ENCODE measurements at places on chromosomes 6 and 20.

- DNase-seq, result peak; percentile 23
These were observed 11.4 kb downstream of the HLA-E start for GRCh38 chr6:30500421-30501355.

DNA sequence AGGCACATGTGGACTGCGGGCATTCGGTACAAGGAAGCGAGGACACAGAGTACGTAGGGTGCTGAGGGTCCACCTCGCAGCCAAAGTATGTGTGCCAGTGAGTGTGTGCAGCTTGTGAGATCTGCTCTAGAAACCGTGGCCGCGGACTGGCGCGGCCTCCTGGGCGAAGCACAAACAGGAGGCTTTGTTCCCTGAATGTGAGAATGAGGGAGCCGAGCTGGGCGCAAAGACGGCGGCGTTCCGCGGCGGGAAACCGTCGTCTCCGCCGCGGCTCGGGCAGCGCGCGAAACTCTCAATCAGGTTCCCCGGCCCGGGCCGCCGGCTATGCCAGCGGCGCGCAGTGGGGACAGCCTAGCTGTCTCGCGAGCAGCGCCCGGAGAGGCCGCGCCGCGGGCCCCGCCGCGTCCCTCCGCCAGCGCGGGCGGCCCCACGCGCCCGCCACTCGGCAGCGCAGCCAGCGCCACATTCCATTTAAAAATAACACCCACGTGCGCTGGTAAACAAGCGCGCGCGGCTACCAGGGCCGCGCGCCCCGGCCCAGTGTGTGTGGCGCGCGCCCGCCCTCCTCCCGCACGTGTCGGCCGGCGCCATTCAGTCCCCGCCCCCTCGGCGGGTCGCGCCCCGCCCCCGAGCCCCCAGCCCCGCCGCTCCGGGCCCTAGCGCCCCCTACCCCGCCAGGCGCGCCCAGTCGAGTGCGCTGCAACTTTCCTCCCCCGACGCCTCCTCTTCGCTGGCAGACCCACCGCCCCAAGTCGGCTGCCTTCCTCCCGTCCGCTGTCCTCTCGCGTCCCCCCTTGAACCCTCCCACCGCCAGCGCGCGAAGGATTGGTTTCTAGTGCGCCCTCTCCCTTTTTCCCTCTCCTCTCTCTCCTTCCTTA, 3.0 kb upstream of the FOXO3 start:
- DNase-seq, result peak; percentile 69

GRCh38 chr6:136918706-136919105, 3.4 kb upstream of the SLC35D3 start:
- no peak for DNase-seq

GRCh38 chr6:135234492-135234780, 53.3 kb downstream of the MYB start:
- no peak for DNase-seq

- DNase-seq, result peak; percentile 20
These were observed 79.0 kb downstream of the NRSN1 start for GRCh38 chr6:24205020-24205492.

DNA sequence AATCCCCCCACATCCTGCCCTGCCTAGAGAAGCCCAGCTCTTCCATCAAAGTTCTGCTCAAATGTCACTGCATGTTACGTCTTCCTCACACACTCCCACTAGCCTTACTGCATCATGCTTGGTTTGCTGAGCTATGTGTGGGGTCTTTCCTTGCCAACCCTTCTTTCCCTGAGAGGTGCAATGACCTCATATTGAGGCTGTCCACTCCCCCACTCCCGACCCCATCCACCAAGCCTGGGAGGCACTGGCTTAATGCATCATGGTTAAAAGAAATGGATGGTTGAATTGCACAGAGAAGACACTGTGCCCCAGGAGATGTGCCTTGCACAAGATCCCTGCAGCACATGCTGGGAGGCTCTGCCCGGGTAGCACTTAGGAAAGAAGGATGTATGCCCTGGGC, 7.7 kb upstream of the IRF4 start:
- DNase-seq, result no peak

DNA sequence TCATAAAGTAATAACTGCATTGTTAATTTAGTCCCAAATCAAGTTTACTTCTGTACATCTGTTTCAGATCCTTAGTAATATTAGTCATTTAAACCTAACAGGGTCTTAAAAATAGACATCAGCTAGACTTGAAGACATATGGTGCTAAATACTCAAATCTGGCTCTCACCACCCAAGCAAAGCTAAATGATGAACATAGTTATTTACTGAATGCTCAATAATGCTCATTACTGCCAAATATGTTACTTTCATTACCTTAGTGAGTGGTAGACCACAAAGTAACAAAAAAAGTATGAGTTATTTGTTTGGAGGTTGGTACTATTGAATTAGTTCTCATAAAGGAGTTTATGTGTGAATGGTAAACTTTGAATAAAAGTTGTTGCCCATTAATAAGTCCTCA, 502.1 kb downstream of the PKHD1 start:
- no peak for DNase-seq

DNA sequence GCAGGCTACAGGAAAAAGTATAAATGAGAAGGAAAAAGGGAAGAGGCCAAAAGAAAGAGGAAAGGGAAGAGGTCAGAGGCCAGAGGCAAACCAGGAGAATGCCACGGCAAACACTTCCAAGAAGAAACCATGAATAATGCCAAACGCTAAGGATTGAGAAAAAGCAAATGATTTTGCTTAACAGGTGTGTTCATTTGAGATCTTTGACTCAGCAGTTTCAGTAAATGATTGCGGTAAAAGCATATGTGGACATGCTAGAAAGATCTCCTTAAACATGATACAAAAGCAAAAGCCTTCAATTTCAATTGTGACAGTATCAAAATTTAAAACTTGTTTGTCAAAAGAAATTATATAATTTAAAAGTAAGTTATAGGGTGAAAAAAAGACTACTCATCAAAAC, 70.6 kb downstream of the UBE3D start:
- DNase-seq, result no peak

GRCh38 chr20:37398750-37399621, 53.0 kb downstream of the SRC start:
- DNase-seq, result no peak

DNA sequence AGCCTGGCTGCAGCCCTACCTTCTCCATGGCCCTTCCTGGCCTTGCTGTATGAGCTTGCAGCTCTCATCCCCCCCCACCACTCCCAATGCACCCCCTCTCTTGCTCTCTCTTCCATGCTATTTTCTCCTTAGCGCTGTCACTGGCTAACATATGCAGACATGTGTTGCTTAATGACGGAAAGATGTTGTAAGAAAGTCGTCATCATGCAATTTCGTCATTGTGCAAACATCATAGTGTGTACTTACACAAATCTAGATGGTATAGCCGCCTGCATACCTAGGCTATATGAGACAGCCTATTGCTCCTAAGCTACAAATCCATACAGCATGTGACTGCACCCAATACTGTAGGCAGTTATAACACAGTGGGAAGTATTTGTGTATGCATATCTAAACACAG, 27.0 kb downstream of the ANGPT4 start:
- DNase-seq, result no peak

GRCh38 chr6:43951063-43951755, 176.0 kb downstream of the MRPL14 start:
- DNase-seq, result peak; percentile 52

DNA sequence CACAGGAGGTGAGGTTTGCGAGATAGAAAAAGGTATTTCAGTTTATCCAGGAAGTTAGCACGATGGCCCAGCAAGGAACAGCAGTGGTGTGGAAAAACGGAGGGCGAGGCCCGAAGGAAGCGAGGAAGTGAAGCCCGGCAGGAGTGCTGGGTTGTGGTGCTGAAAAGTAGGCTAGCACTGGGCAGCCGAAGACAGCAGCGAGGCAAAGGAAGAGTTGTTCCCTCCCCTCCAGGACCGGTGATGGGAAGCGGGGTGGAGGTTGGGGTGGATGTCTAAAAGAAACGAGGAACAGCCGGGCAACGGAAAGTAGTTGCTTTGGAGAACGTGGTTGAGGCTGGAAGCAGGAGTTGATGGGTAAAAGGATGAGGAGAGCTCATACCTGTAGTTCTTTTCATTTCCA, 1.4 kb downstream of the METTL24 start:
- DNase-seq, result no peak

DNA sequence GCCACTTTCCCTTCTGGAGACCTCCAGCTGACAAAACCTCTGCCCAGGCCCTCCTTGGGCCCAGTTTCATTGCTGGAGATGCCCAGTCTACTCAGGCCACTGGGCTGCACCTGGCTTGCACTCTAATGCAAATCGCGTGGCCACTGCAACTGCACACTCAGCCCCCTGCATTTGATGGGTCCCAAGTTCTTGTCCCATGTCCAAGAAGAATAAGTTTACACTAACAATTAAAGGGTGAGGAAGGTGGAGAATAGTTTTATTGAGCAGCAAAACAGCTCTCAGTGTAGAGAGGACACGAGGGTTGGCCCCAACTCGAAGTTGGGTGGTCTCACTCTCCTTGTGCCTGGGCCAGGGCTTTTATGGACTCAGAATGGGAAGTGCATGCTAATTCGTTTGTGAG, 31.9 kb upstream of the THEMIS start:
- DNase-seq, result no peak

- peak; percentile 40 for DNase-seq
These were observed 507.3 kb upstream of the CITED2 start for GRCh38 chr6:139881728-139882211.

DNA sequence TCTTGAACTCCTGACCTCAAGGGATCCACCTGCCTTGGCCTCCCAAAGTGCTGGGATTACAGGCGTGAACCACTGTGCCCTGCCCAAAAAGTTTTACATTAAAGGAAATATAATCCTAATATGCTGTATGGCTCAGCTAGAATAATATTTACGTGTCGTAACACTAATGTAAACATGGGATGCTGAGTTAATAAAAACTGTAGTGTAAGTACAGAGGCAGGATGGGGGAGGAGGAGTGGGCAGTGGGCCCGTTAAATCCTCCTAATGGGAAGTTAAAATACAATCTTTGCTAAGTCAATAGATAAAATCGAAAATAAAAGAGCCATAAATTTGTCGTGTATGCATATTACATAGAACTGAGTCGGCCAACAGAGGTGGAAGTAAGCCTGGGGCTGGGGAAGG, 12.1 kb upstream of the IP6K3 start:
- no peak for DNase-seq

DNA sequence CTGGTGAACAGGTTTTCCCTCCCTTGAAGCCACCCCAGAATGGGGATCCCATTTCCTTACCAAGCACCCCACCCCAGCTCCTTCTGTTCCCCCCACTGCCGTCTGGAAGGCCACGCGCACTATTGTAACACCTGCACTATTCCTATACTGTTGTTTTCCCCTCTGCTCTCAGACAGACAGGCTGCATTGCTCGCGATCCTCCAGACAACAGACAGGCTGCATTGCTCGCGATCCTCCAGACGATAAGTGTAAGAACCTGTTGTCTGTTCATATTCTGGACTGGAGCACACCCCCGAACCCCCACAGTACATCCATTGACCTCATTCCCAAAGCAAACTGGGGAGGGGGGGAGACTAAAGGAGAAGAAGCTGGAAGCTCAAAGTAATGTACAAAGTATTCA, 72.7 kb downstream of the LY86 start:
- DNase-seq, result no peak

- DNase-seq, result no peak
These were observed 15.1 kb downstream of the ACSS1 start for GRCh38 chr20:25042531-25043498.

DNA sequence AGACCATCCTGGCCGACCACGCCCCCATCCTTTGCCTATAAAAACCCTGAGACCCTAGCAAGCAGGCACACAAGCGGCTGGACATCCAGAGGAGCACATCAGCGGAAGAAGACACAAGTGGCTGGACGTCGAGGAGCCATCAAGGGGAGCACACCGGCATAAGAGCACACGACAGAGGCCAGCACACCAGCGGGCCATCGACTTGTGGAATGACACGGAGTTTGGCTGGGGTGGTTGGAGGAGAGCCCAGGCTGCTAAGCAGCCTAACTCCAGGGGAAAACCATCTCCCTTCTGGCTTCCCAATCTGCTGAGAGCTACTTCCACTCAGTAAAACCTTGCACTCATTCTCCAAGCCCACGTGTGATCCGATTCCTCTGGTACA, 44.8 kb upstream of the BCLAF1 start:
- no peak for DNase-seq

- DNase-seq, result no peak
These were observed 16.5 kb upstream of the SPAG4 start for GRCh38 chr20:35598899-35599775.

GRCh38 chr6:104462811-104463599, 396.7 kb downstream of the HACE1 start:
- no peak for DNase-seq

- peak; percentile 90 for DNase-seq
These were observed 88.0 kb downstream of the FAM217A start for GRCh38 chr6:3990692-3991491.

GRCh38 chr6:89281779-89282246, 33.3 kb downstream of the GABRR2 start:
- DNase-seq, result peak; percentile 10

DNA sequence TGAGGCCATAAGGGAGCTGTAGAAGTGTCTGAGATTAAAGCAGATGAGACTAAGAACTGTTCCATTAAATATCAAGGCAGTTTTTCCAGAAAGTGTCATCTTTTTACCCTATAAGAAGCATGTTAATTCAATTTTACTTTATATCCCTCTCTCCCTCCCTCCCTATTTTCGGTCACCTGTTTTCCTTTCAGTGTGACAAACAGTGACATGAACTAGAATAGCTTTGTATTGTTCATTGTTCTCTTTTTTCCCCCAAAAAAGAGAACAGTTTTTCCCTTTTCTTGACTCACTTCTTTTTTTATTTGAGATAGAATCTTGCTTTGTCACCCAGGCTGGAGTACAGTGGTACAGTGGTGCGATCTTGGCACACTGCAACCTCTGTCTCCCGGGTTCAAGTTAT, 269.3 kb downstream of the ZFAND3 start:
- DNase-seq, result no peak

GRCh38 chr6:87251225-87251624, 71.2 kb upstream of the SMIM8 start:
- DNase-seq, result no peak

GRCh38 chr20:60407011-60407771, 449.0 kb downstream of the CDH26 start:
- no peak for DNase-seq
